ENCODE measurements at places on chromosomes 1 and 21.

- DNase-seq, result no peak
These were observed 54.0 kb downstream of the CLIC6 start for GRCh38 chr21:34722684-34723300.

- DNase-seq, result no peak
These were observed 76.5 kb upstream of the C1orf21 start for GRCh38 chr1:184310157-184310819.

DNA sequence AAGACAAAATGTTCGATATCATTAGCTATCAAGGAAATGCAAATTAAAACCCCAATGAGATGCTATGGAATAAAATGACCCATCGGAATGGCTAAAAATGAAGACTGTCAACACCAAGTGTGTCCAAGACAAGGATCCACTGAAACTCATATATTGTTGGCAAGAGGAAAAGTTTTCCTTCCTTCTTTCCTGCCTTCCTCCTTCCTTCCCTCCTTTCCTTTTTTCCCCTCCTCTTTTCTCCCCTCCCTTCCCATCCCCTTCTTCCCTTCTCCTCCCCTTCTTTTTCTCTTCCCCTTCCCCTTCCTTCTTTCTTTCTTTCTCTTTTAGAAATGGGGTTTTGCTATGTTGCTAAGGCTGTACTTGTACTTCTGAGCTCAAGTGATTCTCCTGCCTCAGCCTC is 64.2 kb upstream of the TENT5B start:
- DNase-seq, result no peak

GRCh38 chr1:232443372-232443771 is 186.6 kb downstream of the SIPA1L2 start:
- no peak for DNase-seq

DNA sequence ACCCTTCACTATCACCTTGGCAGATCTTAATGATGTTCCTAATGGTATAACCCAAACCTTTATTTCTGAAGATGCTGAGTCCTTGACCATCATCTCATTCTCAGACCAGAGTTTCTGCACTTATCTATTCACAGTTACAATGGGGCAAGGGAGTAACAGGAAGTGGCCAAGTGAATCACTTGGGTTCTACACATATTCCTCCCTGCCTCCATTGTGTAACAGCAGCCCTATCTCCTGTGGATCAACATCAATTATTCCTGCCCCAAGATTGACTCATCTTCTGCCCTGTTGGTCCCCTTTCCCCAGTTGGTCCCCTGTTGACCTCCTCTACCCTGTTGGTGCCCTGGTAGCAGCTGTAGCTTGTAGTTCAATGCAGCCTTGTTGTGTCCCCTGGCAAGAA is 10.3 kb upstream of the S100A7 start:
- no peak for DNase-seq

DNA sequence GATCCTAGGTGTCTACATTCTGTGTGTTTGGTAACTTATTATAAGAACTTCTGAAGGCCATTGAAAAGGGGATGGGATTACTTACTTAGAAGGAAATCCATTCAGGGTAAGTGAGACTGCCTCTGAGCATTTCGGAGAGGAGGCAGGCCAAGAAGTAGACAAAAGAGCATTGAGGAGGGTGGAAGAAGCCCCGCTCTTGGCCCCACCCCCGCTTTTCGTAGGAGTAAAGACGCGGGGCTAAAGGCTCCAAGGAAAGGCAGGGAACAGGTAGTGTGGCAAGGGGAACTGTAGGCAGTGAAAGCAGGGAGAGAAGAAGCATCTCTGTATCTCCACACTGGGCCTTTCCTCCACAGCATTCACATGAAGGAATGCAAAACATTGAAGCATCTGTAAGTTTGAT is 51.8 kb upstream of the GRIK1 start:
- no peak for DNase-seq

DNA sequence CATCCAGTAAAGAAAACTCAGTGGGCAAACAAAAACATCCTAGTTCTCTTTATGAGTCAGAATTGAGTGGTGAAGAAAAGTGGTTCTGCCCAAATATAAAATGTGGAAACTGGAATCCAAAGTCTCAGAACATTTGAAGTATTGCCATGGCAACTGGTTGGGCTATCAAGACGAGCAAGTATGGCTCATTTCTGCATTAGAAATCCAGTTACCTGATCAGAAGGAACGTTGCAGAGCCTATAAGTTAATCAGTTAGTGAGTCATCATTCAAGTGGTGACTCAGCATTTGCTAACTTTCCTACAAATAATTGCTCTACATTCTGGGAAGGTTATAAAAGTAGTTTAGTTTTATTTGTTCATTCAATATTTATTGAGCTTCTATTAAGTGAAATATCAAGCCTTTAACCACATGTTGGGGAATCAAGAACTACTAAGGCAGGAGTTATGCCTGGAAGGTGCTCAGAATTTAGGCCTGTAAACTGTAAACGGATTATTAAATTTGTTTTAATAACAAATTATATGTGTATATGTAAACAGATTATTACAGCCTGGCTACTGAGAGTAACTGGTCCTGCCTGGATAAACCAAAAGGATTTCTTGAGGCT is 104.3 kb downstream of the PAPPA2 start:
- no peak for DNase-seq

DNA sequence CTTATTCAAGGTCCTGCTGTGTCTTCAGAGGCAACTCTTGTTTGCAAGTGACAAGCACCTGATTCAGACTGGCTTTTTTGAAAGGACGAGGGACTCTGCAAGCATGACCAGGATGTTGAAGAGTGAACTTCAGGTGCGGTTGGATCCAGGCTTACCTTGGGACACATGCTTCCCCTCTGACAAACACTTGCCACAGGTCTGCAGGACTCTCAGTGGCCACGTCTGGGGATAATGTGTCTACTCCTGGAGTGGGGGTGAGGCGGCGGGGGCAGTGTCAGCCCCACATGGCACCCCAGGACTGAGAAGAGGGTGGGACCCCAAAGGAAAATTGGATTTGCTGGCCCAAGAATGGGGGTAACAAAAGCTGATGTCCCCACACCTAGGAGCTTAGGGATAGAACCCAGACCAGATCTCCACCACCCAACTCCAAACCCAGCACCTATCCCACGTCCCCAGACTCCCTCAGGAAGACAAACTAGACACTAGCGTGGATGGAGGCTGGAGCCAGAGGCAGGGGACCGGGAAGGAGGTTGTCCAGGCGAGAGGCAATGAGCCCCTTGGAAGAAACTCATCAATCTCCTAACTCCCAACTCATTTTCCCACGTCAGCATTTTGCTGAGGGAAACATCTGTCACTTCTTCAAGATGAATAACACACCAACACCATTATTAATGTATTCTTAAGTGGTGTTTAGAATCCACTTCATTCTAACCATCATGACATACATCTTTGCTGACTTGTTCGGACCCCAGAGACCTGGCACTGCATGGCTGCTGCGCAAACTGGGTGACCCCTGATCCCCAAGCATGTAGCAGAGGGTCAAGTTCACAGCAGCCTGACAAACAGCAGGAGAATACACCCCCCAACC is 32.0 kb upstream of the LAPTM5 start:
- DNase-seq, result no peak

- DNase-seq, result no peak
These were observed 39.9 kb downstream of the INKA2 start for GRCh38 chr1:111699268-111699667.

GRCh38 chr1:100219883-100220282 is 29.8 kb downstream of the DBT start:
- no peak for DNase-seq

GRCh38 chr1:74425676-74426075 is 86.7 kb downstream of the LRRC53 start:
- no peak for DNase-seq

- DNase-seq, result no peak
These were observed 262.8 kb upstream of the VAMP3 start for GRCh38 chr1:7508052-7508933.

DNA sequence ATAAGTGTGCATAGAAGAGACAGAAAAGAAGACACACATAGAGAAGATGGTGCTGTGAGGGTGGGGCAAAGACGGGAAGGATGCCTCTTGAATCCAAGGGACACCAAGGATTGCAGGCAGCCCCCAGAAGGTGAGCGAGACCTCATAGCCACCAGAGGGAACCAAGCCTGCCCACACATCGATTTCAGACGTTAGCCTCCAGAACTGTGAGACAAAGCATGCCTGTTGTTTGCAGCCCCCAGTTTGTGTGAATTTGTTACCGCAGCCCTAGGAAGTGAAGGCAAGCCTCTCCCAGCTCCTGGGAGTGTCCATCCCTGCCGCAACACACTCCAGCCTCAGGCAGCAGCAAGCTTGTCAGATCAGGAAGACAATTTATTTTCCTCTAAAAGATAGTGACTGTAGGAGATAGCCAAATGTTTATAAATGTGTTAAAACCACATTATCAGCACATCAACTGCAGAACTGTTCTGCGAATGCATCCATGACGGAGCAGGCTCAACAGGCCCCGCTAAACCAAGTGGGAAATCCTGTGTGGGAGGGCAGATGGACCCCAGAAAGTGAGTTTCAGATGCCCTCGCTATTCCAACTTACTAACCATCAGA is 543.3 kb downstream of the MATN1 start:
- DNase-seq, result no peak

DNA sequence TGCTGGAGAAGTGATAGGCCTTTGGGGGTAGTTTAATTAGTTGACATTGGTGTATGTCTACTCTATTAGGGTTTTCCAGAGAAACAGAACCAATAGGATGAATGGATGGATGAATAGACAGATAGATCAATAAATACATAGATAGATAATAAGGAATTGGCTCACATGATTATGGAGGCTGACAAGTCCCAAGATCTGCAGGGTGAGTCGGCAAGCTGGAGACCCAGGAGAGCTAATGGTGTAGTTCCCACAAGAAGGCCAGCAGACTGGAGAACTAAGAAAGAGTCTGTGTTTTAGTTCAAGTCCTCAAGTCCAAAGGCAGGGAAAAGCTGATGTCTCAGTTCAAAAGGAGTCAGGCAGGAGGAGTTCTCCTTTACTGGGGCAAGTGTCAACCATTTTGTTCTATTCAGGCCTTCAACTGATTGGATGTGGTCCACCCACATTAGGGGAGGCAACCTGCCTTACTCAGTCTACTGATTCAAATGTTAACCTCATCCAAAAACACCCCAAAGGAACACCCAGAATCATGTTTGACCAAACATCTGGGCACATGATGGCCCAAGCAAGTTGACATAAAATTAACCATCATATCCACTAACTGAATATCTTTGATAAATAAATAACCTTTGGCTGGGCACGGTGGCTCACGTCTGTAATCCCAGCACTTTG is 4.5 kb upstream of the SDE2 start:
- no peak for DNase-seq

- DNase-seq, result no peak
These were observed 2.0 kb upstream of the NID1 start for GRCh38 chr1:236066828-236067386.

GRCh38 chr1:235325139-235325538 is 2.8 kb downstream of the ARID4B start:
- DNase-seq, result no peak

DNA sequence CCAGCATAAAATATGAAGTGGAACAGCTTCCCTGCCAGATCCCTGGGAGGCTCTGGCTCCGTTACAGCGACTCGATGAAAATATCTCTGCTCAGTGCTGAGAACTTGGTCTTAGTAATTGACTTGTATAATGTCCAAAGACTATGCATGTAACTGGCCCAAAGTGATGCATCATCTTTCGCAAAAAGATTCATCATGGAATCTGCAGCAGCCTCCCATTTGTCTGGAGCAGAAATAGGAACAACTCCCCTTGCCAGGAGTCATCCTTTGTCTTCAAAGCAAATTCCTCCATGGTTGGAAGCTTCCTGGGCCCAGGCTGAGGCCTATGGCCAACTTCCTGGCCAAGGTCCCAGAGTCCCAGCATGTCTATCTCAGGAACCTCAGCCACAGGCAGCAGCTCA is 16.9 kb upstream of the SLC6A17 start:
- DNase-seq, result no peak

DNA sequence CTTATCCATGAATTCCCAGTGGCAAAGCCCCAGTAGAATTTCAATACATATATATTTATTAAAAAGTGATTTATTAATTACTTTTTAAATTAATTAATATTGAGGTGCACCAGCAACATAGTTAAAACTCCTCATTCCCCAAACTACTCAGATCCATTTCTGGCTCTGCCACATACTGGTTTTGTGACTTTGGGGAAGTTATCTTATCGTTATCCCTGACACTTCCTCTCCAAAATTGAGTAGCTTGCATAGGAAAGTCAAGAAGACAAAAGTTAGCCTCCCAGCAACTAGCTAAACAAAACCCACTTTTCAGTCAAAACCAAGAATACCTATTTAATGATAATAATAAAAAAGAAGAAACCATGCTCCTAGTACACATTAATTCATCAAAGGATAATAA is 35.9 kb downstream of the TCP10L start:
- DNase-seq, result no peak

DNA sequence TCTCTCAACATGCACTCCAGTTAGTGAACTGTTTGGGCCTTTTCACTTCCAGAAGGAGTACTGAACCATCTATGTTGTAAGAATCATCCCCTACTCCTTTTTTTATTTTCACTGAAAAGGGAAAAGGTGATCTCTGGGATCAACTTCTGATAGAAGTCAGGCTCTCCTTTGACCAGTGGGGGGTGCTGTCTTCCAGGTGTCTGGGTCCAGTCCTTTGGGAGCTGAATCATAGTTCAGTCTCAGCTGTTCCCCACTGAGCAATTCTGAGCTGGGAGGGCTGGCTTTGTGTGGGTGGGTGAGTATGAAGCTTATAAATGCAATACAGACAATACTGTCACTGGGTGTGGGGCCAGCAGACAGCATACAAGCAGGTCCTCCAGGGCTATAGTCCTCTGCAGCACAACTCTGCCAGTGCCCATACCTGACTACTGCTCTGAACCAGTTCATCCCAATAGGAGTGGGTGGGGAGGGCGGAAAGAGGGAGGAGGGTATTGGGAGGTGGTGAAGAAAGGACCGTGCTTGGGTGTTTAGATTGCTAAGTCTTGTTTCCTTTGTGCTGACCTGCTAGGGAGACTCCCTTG is 12.5 kb upstream of the SARS1 start:
- no peak for DNase-seq

DNA sequence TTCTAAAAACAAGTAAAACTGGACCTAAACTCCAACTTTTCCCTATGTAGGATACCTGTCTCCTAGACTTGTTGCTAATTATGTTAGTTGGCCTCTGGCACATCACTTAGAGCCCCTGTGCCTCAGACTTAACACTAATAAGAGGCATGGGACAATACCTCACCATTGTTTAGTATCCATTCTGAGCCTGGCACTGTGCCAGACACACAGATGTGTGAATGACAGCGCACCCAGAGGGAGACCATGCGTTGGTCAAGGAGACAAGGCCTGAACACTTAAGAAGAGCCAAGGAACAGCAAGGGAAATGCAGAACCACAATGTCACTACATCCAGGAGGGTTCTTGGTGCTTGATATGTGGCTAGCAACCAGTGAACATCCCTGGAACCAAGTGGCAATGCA is 189.1 kb downstream of the FGGY start:
- DNase-seq, result no peak

Measured in NCI-H1930 (cell line).